ENCODE measurements at places on chromosomes 6 and 20. TPM values are rescaled to one million over a fixed set of nuclear protein-coding genes. Genes with fewer than 3 reads are reported as not detected.

The OR2H2 gene
- total RNA-seq = not detected

The TBX18 gene
- not detected for total RNA-seq

DNA sequence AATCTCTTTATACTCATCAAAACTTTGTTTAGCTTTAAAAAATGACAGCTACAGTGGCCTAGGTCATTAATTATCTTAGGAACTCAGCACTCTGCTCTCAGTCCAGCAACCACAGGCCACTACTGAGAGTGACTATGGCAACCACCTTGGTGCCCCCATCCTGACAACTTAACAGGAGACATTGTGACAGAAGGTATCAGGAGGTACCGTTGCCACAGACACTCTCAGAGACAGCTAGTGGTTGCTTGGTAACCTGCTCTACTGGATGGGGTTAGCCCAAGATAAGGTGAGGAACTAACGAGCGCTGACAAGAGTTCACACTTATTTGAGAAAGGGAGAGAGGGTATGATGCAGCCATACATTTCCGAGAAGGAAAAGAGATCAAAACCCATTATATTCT, 76.1 kb upstream of the TFAP2D start:
- no peak for DNase-seq

DNA sequence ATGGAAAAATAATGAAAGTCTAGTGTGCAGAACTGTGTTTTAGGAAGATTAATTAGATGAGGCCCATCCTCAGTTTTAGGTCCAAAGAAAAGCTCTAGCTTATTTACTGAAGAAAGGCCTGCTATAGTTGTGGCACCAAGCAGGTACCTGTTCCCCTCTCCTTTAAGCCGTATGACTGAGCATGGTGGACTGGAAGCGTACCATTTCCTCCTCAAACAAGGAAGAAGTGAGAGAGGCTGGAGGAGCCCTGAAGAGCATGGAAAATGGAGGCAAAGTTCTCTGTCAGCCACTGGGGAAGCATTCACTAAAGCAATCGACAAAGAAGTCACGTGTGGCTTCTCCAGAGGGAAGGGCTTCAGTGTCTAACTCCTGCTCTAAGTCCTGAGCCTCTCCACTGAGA, 100.2 kb downstream of the MAN1A1 start:
- no peak for DNase-seq

- no peak for DNase-seq
These were observed 250.3 kb downstream of the TTLL2 start for GRCh38 chr6:167575158-167575696.

GRCh38 chr6:28944412-28944865, 20.7 kb upstream of the TRIM27 start:
- DNase-seq = peak; percentile 91

The C6orf163 gene
- 1.9 TPM for total RNA-seq

- no peak for DNase-seq
These were observed 78.4 kb upstream of the TBC1D7 start for GRCh38 chr6:13406781-13407180.

DNA sequence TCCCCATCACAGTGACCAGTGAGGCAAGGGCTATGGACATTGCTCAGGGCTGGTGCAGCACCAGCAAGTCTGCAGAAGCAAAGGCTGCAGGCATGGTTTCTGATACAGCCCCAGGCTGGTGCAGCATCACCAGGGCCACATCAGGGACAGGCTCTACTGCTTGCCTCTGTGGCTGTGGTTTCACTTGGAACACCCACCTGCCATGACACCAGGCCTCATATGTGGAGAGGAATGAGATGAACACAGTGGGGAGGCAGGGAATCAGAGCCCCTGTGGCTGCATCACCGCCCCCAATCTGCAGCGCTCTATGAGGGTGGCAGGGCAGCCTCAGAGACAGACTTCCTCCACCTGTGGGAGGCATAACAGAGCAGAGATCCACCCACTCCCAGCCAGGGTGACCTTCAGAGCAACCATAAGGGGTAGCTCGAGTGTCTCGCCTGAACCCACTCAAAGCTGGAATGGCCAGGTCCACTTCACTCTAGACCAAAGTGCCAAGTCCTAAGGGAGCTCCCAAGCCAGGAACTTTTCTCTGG, 7.9 kb downstream of the RING1 start:
- no peak for DNase-seq

- DNase-seq = no peak
These were observed 196.2 kb downstream of the PAX1 start for GRCh38 chr20:21901470-21902275.

GRCh38 chr6:87487555-87487954, 14.8 kb downstream of the SLC35A1 start:
- DNase-seq = no peak

- DNase-seq = no peak
These were observed 226.9 kb downstream of the CD83 start for GRCh38 chr6:14344486-14344885.

DNA sequence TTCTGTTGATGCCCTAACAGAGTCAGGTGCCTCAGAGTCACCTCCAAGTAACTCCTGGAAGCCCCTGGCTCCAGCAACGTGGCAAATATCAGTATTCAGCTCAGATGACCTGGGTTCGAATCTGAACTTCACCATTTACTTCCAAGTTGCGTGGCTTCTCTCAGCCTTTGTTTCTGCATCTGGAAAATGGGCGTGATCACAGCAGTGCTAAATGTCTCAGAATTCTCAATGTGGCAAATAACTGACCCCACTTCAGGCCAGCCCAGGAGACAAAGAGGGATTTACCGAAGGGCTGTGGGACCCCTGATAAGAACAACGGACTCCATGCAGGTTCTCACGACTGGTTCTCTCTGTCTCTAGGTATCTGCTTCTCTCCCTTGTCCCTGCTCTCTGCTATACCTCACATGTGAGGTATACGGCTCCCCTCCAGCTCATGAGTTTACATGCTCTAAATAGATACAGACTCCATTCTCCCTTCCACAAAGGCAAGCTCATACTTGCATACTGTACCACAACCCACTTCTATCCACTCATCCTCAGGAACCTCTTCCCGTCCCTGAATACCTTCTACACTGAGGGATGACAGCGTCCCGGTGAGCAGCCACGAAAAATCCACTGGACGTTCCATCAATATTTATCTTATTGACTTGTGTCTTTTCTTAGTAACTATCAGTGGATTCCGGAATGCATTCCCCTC, 84.1 kb downstream of the SNX5 start:
- no peak for DNase-seq

DNA sequence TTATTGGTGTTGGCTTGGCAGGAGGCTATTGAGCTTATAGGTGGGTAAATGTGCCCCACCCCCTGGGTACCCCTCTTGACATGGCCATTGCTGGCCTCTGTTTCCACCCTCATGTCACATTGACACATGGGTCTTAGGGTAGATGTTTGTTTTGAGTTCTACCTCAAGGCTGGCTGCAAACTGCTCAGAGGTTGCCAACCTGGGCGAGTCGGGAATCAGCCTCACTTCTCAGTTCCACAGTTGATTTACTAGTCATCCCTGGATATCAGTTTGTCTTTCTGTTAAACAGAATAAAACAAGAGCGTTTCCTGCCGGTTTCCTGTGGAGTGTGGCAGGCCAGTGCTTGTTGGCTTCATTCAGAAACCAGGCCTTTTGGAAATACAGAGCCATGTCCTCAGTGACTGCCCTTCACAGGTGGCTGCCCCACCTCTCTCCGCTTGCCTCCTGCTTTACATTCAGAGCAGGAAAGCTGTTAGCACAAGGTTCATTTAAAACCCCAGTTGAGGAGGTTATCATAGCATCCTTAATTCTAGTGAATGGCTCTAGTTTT, 105.6 kb downstream of the TCP11 start:
- no peak for DNase-seq

The VWA7 gene
- total RNA-seq = 3.0 TPM

The MCM8 gene
- total RNA-seq = 41.0 TPM

The PSORS1C2 gene
- total RNA-seq = not detected

- DNase-seq = no peak
These were observed 163.4 kb upstream of the SIM1 start for GRCh38 chr6:100627911-100628758.

- DNase-seq = no peak
These were observed 21.3 kb upstream of the HLA-DRB5 start for GRCh38 chr6:32551410-32551809.

Data from activated CD4-positive, alpha-beta T cell treated with anti-CD3 and anti-CD28 coated beads, Interleukin-2, amount 10 ng/mL, durations not matched to agents 24 days and 14 days (primary cell).